ENCODE measurements at places on chromosomes 5 and 9. TPM values are rescaled to one million over a fixed set of nuclear protein-coding genes. Genes with fewer than 3 reads are reported as not detected.

DNA sequence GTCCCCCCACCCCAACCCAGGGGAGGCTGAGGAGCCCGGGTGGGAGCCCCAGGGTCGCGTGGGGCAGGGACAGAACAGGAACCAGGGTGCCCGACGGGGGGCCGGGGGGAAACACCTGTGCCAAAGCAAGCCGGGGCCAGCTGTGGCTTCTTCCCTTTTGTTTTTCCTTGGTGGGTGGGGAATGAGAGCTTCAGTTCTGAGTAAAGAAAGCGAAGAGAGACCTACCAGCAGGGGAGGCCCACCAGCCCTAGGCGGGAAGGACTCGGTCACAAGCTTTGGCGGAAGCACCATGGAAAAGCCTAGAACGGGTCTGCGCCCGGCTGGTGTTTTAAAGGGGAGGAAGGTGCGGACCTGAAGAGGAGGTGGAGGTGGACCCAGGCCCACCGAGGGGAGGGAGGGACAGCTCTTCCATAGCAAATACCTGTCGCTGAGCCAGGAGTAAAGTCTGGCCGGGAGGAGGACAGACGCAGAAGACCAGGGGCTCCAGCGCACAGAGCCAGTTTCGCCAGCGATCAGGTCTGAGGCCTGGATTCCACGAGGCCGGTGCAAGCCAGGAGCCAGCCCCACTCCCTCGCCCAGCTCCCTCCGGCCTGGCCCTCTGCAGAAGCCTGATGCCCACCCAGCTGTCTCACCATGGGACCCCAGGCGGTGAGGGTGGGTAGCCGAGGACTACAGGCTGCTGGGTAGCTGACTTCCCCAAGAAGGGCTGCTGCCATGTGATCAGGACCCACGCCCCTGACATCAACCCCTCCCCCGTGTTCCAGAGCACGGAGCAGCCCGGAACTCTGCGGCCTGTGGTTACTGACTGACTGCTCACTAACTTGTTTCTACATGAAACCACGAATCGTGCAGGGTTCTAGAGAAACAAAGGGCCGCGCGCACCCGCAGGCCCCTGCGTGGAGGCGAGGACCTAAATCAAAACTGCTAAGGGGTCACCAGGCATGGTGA is 849 bp upstream of the MGAT1 start:
- DNase-seq, result peak; percentile 61

- no peak for DNase-seq
Observed at GRCh38 chr5:168319774-168320173, 28.3 kb downstream of the WWC1 start.

GRCh38 chr5:158519433-158520021 is 580.2 kb downstream of the EBF1 start:
- no peak for DNase-seq

GNAQ gene
- total RNA-seq, result 19.6 TPM

DNA sequence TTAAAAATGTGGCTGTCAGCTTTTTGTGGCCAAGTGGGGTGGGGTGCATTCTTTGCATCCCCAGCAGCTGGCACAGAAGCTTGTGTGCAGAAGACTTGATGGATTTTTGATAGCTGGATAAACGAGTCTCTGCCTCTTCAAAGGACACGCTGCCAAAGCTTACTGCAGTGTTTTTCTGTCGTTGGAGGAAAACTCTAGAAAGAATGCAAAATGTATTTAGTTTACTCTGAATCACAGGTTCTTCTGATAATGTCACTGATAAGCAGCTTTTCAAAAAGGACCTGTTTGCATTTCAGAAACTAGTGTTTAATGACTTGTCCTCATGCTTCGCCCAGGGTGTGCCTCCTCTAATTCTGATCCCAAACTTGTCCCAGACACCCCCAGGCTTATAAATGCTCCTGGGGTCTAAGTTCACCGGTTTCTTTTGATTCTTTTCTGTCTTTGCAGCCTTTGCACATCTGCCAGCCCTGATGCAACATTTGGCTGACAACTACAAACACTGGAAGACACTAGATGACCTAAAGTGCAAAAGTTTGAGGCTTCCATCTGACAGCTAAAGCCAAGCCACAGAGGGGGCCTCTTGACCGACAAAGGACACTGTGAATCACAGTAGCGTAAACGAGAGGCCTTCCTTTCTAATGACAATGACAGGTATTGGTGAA is 66.0 kb downstream of the WDR41 start:
- DNase-seq, result no peak

GRCh38 chr9:98807814-98808195 is 335 bp downstream of the GALNT12 start:
- no peak for DNase-seq

DNA sequence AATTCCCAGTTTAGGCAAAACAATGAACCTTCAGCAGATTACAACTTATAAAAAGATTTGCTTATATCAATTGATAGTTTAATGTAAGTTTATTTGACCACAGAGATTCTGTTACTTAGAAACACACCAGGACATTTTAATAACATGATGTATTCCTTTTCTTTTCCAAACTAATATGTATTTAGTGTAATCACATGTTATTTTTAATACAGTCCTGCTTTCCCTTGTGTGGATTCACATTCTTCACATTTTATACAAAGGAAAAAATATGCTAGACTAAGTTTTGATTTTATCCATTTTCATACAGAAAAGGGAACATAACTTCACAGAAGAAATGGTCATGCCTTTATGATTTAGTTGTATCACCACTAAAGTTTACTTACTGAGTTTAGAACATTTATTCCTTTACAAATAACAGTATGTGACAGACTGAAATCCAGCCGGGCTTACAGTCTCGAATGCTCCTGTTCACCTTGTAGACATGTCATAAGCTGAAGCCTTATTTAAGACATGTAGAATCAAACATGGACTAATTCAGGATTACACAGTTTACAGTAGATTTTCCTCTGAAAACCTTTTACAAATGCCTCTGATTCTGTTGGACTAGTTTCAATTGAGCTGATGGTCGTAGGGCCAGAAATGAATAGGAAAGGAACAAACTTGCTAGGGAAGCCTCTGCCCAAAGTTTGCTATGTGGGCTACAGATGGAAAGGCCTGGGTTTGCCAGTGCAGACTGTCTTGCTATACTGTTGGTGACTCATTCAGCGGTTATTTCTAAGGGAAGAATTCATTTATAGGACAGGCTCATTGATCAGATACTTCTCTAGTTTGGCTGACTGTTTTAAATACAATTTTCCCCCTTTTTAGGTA is 6.6 kb upstream of the ASPN start:
- no peak for DNase-seq

GRCh38 chr5:157143127-157143971 is 684 bp upstream of the MED7 start:
- DNase-seq, result peak; percentile 62

GRCh38 chr5:38642189-38642911 is 85.9 kb upstream of the LIFR start:
- DNase-seq, result no peak

STRBP gene
- total RNA-seq, result 17.2 TPM

F2RL2 gene
- 0.08 TPM for total RNA-seq

DNA sequence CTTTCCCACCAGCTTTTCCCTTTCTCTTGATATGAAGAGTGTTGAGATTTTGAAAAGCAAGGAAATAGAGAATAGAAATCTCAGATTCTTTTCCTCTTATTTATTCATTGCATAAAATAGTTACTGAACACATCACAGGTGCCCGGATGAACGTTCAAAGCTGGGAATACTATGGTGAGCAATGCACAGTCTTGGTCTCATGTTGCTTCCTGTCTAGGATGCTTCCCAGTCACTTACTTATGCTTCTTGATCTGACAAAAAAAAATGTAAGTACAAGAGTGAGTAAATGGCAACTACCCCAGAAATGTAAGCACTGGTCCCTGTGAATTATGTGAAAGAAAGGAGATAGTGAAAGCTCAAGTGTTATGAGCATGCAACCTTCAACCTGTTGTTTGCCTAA is 153.5 kb upstream of the S1PR3 start:
- DNase-seq, result no peak

ENHO gene
- total RNA-seq, result 9.6 TPM

DNA sequence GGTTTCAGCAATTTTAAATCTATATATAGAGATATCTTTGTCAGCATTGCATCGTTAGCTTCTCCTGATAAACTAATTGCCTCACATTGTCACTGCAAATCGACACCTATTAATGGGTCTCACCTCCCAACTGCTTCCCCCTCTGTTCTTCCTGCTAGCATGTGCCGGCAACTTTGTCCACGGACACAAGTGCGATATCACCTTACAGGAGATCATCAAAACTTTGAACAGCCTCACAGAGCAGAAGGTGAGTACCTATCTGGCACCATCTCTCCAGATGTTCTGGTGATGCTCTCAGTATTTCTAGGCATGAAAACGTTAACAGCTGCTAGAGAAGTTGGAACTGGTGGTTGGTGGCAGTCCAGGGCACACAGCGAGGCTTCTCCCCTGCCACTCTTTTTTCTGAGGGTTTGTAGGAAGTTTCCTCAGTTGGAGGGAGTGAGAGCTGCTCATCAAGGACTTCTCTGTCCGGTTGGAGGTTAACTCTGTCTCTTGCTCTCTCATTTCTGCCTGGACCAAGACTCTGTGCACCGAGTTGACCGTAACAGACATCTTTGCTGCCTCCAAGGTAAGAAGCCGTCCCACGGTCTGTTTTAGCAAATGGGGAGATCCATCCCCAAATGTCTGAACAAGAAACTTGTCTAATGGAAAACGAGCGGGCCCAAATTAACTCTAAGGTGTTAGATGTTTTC is at the start of gene IL4:
Gene IL4 (plus strand): TSS at position 51 of the 692 bp plus-strand sequence. CDS start 62 bp downstream, at position 113.
- DNase-seq, result no peak

PCDHB5 gene
- 0.42 TPM for total RNA-seq

DNA sequence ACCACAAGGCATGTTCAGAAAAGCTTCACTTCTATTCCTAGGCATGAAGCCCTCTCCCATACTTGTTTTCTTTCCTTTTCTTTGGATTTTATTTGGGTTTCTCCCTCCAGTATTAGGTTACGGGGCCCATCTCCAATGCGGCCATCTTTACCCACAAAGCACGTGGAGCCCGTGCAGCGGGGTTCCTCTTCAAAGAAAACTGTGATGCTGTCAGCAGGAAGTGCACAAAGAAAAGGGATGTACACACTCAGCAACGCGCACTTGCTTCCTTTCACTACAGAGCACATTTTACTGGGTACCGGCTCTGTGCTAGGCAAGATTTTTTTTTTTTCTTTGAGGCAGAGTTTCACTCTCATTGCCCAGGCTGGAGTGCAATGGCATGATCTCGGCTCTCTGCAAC is 106.6 kb downstream of the COL23A1 start:
- no peak for DNase-seq

DNA sequence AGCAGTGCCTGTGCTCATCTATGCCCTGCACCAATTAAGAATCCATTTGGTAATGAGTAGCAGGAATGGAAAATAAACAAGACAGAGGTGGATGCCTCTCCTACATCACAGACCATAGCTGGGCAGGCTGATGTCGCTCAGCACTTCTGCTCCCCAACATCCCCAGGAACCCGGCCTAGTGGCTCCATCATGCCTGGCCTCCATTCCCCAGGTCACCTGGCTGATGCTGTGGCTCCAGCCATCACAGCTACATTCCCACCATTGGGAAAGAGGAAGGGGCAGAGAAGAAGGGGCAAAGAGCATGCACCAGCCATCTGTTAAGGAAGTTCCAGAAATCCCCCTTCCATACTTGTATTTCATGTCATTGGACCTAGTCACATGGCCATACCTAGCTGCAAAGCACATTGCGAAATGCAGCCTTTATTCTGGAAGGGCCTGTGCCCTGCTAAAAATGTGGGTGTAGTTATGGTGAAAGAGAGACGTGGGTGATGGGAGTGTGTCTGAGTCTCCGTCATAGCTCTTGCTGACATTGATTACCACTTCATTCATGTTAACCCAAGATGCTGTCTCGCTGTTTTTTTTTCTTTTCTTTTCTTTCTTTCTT is 86.1 kb upstream of the ADAMTS2 start:
- DNase-seq, result no peak

GRCh38 chr5:154084062-154084639 is 45.4 kb downstream of the MFAP3 start:
- DNase-seq, result no peak

GRCh38 chr9:135864447-135865049 is 42.8 kb downstream of the CAMSAP1 start:
- peak; percentile 81 for DNase-seq

- DNase-seq, result no peak
Observed at GRCh38 chr5:126277762-126278161, 145.4 kb upstream of the GRAMD2B start.

- no peak for DNase-seq
Observed at GRCh38 chr5:115542086-115542485, 2.5 kb downstream of the FEM1C start.

Data from liver (tissue), 10 donors.